ENCODE measurements at places on chromosomes 6 and 20. TPM values are rescaled to one million over a fixed set of nuclear protein-coding genes. Genes with fewer than 3 reads are reported as not detected.
A peak's percentile ranks its signal among the peaks of the same experiment; 100 is the strongest.

DNA sequence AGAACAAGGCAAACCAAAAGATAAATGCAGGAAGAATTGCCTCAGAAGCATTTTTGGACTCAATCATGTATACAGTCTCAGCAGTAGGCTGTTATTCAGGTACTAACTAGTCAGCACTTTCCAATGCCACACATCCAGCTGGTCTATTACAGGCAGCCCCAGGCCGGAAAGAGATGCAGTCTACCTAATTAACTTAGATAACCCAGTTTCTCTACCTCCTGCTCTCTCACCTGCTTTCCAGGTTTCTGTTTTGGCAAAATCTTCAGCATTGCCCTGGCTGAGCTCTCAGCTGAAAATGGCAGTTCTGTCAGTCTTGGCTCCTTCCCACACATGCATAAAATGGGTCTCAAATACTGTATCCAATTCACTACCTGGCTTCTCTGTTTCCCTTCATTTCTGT, 101.3 kb upstream of the UFL1 start:
- DNase-seq: no peak

The STMND1 gene
- not detected for total RNA-seq

DNA sequence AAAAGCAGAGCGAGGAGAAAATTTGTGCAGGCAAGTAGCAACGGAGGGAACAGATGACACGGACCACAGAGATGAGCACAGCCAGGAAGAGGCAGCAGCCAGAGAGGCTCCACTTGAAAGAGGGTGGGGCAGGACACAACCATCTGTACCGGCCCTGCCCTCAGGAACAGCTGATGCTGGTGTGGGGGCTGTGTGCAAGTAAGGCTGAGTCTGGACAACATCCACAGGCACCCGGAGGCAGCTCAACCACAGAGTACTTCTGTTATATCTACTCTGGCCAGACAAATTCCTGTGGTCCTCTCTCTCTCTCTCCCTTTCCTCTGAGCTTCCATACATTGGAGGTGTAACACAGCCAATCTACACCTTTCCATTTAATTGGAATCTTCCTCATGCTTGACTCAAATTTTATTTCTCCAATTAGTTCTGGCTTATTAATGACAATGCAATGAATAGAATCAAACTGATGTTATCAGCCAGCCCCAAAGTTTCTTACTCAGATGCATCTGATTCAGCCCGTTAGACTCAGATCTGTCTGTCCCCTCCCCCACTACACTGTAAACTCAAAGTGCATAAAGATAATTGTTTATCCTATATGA, 24.9 kb downstream of the KIF13A start:
- no peak for DNase-seq

The LRRN4 gene
- total RNA-seq: 0.51 TPM

- DNase-seq: no peak
Observed at GRCh38 chr6:139282684-139283083, 9.1 kb downstream of the TXLNB start.

The AIF1 gene
- total RNA-seq: not detected

DNA sequence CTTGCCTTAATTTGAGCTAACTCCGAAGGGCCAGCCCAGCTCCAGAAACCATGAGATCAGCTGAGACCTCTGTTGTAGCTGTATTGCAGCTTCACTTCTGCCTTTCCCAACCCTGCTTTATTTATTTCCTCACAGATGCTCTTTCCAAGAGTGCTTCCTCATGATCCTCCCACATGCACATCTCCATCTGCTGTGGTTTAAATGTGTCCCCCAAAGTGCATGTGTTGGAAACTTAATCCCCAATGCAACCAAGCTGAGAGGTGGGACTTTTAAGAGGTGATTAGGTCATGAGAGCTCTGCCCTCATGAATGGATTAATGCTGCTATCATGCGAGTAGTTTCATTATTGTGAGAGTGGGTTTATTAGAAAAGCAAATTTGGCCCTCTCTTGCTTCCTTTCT, 164.4 kb upstream of the TAB2 start:
- no peak for DNase-seq

The SIGLEC1 gene
- not detected for total RNA-seq

DNA sequence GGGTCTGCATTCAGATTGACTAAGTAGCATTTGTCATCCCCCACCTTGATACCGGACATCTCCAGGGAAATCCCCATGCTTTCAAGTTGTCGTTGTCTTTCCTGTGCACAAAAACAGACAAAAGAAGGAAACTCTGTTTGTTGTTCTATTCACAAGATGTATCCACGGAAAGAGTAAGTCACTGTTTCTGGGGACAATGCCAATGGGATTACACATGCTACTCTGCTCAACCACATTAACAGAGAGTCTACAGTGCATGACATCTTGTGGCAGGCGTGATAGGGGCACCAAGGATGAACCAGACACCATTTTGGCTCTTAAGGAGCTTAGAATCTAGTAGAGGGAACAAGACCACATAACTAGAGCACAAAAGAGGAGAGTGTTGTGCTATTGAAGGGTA, 124.4 kb upstream of the NUP153 start:
- DNase-seq: peak; percentile 98

DNA sequence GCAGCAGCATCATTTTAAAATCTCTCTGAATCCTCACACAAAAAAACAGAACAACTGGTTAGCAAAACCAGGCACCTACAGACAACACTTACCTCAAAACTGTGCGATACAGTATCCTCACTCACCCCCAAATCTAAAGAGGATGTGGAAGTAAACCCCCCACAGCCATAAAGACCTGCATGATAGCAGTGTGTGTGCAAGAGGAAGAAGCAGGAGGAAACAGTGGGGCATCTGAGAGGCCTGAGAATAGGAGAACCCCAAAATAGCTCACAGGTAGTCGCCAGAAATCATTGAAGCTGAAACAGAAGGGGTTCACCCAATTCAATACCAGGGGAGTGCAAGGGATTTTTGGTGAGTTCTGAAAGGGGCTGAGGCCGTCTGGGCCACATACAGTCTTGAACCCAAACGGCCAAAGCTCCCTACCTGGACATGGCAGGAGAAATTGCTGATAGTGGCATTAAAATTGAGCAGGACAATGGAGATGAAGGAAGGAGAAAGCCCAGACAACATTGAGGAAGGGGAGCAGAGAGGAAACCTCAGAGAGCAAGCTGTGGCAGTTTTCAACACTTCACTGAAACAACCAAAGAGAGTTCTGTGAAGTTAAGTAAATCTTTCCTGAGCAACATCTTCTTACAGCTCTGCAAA, 129.7 kb downstream of the FIG4 start:
- DNase-seq: no peak

DNA sequence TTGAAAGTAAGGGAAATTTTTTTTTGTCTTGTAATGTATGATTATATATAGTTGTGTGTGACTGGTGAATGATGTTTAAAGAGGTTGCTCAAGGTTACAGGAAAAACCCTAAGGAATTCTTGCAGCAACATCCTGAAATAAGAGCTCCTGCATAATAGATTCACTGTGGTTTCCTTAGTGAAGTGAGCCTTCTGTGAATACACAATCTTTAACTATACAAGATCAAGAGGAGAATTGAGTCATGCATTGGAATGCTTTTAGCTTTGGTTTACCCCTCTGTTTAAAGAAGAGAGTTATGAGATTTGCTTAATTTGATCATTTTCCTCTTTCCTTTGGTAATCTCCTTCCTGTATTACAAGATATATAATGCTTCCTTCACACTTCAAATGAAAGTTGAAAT, 141.6 kb upstream of the EYA4 start:
- DNase-seq: no peak

The BFSP1 gene
- 1.9 TPM for total RNA-seq

DNA sequence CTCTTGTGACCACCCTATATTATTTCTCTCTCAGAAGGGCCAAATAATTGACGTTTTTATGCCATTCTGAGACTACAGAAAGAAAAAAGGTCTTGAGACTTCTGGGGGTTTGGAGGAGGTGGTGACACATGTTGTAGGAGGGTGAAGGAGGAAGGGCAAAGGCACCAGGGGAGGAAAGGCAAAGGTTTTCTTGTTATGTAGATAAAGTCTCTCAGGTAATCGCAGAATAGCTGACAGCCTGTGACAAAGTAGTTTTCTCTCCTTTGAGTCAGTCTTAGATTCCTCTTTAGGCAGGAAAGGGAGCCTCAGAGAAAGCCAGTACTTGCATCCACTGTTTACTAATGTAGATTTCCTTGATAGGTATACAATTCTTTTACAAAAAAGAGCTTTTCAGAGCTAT, 23.6 kb downstream of the OR2B2 start:
- no peak for DNase-seq

DNA sequence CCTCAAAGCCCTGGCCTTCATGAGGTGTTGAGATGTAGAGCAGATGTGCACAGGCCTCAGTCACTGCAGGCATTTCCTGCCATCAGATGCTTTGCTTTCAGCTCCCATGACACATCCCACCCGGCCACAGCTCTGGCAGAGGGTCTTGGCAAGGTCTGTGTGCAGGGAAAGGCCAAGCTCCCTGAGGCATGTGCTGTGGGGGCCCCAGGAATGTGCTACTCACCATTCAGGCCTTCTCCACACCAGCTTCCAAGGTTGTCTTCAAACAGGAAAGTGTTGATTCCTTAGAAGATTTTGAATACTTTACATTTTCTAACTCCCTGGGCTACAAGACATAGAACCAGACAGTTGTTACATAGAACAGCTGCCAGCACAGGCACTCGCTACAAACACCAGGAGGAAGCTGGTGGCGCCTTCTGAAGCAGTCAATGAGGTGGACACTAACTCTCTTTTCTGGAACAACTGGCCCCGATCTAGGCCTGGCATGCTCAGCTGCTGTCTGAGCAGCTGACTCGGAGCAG, 27.8 kb downstream of the CASS4 start:
- DNase-seq: peak; percentile 57

The RFX6 gene
- total RNA-seq: not detected

DNA sequence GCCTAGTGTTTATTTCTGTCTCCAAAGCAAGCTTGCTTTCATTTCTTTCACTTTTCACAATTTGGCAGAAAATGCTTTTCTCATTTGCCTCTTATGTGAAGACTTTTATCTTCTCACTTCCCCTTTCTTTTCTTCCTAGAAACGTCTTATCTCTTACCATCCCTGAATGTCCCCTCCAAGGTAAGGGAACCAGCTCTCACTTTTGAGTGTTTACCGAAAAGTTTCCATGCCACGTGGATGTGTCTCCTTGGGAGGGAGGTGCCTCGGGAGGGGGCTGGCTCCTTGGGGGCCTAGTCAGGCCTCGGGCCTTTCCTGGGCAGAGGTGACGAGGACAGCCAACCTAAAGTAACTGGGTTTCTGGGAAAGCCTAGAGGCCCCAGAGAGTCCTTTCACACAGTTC, 127.4 kb downstream of the CD24 start:
- DNase-seq: no peak

DNA sequence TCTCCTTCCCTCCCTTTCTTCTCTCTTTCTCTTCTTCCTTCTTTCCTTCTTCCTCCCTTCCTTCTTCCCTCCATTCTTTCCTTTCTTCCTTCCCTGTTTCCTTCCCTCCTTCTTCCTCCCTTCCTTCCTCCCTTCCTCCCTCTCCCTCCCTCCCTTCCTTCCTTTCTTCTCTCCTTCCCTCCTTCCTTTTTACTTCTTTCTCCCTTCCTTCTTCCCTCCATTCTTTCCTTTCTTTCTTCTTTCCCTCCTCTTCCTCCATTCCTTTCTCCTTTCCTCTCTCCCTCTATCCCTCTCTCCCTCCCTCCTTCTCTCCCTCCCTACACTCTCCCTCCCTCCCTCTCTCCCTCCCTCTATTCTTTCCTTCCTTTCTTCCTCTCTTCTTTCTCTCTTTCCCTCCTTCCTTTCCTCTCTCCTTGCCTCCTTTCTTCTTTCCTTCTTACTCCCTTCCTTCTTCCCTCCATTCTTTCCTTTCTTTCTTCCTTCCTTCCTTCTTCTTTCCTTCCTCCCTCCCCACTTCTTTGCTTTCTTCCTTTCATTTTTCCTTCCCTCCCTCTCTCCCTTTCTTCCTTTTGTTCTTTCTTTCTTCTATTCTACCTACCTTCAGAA, 200.4 kb upstream of the SSTR4 start:
- no peak for DNase-seq

- no peak for DNase-seq
Observed at GRCh38 chr6:38187325-38187724, 367.8 kb downstream of the ZFAND3 start.

DNA sequence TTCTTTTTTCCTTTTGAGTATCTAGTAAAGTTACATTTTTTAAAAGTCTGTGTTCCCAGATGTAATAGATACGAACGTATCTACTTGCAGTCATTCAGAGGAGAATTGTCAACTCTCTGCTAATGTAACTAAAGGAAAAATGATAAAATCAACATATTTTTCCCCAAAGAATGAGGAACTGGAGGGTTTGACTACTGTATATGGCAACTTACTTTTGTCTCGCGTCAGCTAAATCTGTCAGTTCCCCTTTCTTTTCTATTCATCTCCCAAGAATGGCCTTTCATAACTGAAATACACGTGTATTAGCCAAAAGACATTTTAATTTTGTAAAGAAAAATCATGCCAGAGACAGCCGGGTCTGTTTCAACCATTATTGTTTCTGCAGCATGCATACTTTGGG, 5.4 kb downstream of the EYA2 start:
- DNase-seq: no peak

DNA sequence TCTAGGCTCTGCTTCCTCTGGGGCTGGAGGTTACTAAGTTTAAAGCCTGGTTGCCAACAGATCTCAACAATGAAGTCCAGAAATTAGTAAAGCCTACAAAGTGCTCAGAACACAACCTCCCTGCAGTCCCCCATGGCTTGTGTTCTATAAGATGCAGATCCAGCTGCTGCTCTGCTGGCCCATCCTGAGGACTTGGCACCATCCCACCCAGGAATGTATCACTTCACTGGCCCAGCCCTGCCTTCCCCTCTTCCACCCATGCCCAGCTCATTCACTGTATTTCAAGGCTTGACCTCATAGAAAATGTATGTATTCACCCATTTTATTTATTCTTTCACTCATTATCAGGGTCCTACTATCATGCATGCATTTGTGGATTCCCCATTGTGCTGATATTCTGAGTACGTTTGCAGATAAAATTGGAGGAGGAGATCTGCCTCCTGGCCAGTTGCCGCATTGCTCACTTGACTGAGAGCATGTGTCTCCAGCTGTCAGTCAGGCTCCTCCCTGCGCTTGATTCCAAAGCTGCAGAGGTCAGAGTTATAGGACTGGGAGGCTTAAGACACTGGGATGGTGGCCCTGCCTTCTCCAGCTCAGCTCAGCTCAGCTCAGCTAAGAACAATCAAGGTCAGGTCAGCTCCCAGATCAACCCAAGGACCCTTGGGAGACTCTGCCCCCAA, 104.8 kb downstream of the MAFB start:
- DNase-seq: no peak
